ENCODE measurements at places on chromosomes 3 and 15.

DNA sequence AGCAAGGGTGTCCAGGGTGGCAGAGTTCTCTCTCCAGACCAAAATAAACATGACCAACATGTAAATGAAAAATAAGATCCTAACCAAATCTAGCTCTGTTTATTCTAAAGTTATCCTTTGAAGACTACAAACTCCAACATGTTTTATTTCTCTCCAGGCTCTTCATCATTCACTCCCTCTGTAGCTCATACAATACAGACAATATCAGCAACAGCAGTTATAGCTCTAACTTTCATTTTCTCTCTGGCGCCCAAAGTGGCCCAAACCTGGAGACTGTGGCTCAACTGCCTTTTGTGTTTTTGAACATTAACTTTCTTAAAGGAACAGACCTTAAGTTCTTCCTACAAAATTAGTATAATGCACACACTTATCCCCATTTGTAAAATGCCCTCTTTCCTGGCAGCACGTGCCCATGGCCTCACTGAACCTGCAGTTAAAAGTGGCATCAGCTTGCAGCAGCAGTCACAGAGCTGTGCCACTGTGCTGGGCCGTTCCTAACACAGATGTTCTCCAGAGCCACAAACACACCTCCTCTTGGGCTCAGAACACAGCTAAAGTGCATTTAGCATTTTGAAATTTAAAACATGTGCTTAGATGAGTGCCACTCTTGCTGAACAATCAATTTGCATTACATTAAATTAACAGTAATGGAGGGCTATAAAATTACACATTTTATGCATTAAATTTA, 91.9 kb downstream of the RORA start:
- DNase-seq, result no peak

- no peak for DNase-seq
Observed at GRCh38 chr3:25037049-25037547, 391.0 kb upstream of the RARB start.

DNA sequence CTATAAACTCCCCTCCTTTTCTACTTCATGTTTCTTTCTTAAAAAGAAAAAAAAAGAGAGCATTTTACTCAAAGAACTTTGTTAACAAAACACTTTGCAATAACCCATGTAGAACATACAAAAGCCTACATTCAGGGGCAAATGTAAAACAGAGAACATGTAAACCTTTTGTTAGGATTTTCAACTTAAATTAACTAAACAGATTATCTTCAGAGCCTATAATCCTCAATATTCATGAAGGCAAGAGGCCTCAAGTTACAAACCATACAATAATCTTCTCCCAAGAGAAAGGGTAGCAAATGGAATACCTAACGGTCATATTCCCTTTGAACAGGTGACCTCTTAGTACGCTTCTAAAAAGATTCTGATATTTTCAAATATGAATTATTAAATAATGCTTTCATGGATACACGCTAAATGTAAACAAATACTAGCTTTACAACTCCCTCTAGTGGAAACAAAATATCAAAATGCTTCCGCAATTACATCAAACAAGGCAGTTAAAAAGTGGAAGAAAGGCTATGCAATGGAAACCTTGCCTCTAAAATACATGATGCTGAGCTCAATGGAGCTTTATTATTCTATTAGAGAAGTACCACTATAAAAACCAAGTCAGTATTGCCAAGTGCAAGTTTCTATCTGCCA, 9.9 kb downstream of the CEP152 start:
- DNase-seq, result no peak

DNA sequence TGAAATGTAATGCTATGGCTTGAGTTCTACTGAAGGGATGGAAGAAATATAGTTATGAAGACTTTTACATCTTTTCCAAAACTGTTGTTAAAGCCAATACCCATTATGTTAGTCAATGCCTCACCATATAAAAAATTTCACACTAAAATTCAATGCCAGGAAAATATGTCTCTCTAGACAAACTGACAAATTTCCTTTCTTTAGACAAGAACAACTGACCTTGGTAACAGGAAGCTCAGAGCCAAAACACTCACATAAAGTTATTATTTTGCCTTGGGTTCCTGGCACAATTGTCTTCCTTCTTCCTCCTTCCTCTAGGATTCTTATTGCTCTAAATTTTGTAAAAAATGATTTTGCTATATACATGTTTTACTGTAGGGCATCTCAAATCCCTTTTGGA, 26.7 kb downstream of the INTS14 start:
- no peak for DNase-seq

DNA sequence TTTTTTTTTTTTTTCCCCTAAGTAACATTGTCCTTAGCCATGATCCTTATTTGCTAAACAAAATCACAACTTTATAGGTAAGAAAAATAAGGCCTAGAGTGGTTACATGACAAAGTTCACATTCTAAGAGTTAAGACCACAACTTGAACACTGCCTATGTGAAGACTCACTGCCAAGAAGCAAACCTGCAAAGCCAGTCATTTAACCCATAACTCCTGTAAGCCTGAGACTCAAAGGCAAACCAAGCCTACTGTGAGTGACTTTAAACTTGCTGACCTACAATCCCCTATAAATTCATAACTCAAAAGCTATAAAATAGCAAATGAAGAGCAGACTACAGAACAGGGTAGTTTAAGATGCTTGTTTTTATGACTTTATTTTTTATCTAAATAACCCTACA, 12.9 kb upstream of the ANKRD28 start:
- DNase-seq, result no peak

DNA sequence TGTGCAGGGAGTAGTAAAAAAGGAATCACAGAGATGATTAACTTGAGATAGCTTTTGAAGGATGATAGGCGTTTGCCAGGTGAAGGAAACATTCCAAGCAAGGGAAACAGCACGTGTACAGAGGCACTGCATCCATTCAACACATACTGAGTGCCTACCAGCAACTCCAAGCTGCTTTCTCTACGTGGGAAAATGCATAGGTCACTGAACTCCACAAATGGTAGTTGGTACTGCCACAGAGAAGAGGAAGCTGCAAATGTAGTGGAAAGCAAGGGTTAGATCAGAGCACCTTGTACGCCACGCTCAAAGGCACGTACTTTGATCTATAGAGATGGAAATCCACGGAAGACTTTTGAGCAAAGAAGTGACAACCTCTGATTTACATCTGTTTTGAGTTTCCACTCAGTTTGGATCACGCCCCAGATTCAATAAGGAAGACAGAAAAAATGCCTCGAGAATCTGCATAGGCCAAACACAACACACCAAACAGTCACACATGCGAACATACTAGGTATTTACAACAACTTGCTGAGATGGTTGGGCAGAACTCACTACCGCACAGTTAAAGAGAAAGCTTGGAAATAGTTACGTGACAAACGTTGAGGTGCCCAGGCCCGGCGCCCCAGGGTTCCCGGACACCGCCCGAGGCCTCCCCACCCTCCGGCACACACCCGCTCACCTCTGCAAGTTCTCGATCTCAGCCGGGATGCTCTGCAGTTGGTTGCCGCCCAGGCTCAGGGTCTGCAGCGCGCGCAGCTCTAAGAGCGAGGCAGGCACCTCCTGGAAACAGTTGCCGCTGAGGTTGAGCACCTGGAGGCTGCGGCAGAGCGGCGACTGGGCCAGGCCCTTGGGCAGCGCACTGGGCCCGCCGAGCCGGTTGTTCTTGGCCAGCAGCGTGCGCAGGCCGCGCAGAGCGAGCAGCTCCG, 826 bp downstream of the LRRC58 start:
- DNase-seq, result peak; percentile 33

DNA sequence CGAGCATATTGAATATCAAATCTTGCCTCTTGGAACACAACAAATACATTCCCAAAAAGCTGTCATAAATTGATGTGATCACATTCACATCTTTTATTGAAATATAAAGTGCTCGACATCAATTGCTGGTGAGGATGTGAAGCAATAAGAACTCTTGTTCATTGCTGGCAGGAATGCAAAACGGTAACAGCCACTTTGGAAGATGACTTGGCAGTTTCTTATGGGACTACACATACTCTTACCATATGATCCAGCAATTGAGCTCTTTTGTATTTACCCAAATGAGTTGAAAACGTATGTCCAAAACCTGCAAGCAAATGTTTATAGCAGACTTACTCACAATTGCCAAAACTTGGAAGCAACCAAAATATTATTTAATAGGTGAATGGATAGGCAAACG, 234.9 kb downstream of the CACNA2D3 start:
- no peak for DNase-seq

- DNase-seq, result no peak
Observed at GRCh38 chr3:176787506-176787905, 409.8 kb downstream of the TBL1XR1 start.

- no peak for DNase-seq
Observed at GRCh38 chr15:69976366-69976994, 121.2 kb downstream of the TLE3 start.

GRCh38 chr3:194554473-194555123, 67.8 kb upstream of the ATP13A3 start:
- no peak for DNase-seq

DNA sequence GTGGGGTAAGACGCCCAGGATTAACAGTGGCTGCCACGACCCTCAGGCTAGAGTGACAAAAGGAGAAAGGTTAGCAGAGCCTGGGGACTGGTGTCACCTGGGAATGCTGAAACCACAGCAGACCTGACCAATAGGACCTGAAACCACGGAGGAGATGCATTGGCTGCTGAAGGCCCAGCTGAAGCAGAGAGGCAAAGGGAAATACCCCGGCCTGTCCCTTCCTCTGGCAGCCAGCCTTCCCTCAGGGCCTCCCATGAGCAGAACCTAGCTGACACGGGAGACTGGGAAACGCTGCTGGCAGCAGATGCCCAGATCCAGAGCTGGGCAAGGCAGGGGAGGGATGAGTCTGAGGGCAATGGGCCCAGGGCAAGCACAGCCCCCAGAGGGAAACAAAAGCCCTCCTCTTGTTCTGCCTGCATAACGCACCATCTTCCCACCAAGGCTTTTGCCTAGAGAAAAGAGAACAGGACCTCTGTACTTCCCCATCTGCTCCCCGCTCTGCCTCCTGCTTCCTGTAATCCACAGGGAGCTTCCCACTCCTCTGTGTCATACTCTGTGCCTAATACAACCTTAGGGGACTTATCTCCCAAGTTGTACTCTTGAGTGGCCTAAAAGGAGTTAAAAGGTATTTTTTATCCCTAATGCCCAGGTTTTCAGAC, 216.2 kb downstream of the ABHD5 start:
- no peak for DNase-seq

DNA sequence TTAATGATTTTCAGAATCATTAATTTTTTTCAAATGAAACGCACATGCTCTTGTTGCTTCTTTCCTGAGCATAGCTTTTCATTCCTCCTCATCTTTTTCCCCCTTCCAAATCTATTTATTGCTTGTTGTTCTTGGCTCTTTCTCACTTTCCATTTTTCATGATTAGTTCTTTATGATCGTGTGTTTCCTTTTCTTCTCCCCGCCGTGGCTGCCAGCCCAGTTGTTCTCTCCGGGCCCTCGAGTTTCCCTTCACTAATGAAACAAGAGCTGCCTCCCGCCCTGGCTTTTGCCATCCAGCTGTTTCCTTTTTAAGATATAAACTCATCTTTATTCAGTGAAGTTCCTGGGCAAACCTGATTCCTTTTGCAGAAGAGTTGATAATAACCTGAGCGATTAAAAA, 170.2 kb upstream of the NR2F2 start:
- DNase-seq, result no peak

DNA sequence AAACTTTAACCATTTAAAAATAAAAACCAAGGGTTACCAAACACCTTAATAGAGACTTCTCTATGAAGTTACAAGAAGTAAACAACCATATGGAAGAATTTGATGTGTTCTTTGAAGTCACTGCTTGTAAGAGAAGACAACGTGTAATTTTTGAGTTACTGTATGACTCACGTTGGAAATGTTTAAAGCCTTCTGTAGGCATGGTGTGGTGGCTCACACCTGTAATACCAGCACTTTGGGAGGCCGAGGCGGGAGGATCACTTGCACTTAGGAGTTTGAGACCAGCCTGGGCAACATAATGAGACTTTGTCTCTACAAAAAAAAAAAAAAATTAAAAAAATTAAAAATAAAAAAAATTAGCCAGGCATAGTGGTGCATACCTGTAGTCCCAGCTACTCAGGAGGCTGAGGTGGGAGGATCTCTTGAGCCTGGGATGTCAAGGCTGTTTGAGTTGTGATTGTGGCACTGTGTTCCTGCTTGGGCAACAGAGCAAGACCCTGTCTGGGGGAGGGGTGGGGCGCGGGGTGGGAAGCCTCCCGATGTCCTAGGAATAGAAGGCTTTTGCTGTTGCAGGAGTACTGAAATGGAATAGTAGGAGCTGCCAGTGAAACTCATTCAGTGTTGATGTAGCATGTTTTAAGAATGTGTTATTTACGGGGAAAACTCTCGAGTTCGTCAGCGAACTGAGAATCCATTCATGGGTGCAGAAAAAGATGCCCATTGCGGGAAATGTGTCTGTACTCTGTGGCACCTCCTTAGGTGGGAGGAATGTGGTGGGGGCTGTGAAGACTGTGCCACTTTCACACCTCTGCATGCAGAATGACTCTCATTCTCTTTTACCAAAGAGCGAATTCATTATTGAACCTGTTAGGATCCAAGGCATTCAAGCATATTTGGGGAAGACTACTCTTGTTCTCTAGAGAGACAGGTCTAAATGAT, 134.2 kb downstream of the FNDC3B start:
- DNase-seq, result no peak

DNA sequence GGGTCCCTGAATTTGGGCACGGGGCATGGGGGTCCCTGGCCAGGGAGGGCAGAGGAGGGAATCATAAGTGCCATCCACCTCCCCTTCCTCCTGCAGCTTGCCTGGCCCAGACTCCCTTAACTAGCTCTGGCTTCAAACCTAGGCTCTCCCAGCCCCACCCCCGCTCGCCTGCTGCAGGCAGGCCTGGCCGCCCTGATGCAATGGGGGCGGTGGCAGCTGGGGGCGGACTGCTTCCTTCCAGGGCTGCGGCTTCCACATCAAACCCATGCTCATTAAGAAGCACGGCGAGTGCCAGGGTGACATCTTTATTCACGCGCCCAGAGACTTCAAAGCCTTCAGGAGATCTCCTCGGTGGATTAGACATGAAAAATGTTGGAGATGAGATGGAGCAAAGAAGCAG, 123.1 kb downstream of the TPRA1 start:
- no peak for DNase-seq

DNA sequence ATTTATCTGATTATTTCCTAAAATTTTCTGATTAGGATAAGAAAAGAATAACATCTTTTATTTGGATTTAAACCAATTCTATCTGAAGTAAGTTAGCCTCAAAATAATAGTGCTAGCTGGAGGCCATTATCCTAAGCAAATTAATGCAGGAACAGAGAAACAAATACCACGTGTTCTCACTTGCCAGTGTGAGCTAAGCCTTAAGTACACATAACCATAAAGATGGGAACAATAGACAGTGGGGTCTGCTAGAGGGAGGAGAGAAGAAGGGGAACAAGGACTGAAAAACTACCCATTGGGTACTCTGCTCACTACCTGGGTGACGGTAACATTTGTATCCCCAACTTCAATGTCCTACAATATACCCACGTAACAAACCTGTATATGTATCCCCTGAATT, 31.3 kb upstream of the LYSMD4 start:
- no peak for DNase-seq

- DNase-seq, result no peak
Observed at GRCh38 chr3:115761927-115762305, 138.6 kb downstream of the GAP43 start.

GRCh38 chr3:143065364-143065763, 54.2 kb upstream of the CHST2 start:
- DNase-seq, result no peak

- no peak for DNase-seq
Observed at GRCh38 chr3:89522155-89522554, 414.7 kb downstream of the EPHA3 start.

- DNase-seq, result peak; percentile 46
Observed at GRCh38 chr15:69713726-69714559, 261.3 kb downstream of the RPLP1 start.

- DNase-seq, result no peak
Observed at GRCh38 chr3:80157546-80157945, 389.7 kb upstream of the ROBO1 start.
